ENCODE measurements at places on chromosomes 3 and 15.

- DNase-seq = no peak
Measured at GRCh38 chr15:101463270-101463669, 26.2 kb downstream of the PCSK6 start.

DNA sequence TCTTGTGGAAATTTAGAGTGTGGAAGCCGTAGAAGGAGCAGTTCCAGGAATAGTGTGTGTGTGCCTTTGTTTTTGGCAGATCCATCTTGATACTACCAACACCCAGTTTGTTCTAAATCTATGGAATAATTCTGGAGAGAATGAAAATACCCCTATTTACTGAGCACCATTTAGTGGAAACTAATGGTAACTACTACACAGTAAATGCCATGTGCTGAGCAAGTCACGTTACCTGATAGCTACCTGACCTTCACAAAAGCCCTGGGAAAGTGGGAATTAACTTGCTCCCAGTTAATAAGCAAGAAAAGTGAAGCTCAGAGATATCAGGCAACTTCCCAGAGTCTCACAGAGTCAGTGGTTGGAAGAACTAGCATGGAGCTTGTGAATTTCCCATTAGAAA lies 137.7 kb downstream of the ARPP21 start:
- DNase-seq = no peak

GRCh38 chr3:114799816-114800215 lies 347.3 kb downstream of the ZBTB20 start:
- no peak for DNase-seq

- DNase-seq = no peak
Measured at GRCh38 chr3:164155400-164155799, 922.9 kb downstream of the SI start.

DNA sequence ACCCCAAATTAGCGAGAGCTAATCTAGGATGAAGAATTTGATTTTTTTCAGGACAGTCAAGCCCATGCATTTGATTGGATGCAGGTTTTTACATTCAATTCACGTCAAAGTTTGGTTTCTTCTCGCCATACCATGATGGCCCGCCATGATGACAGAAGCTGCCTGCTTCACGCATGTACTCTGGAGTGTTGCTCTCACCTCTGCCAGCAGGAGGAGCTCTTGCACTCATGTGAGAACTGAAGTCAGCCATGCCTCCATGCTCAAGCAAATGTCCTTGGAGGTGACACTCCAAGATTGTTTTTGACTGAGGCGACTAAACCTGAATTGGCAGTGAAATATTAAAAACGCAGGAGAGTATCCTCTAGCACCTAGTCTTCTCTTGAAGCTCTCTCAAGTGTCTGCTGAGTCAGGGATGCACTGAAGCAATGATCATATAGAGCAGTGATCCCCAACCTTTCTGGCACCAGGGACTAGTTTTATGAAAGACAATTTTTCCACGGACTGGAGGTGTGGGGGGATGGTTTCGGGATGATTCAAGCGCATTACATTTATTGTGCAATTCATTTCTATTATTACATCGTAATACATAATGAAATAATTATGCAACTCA lies 120.9 kb downstream of the SAMMSON start:
- peak; percentile 13 for DNase-seq

GRCh38 chr15:68934341-68934740 lies 4.0 kb downstream of the SPESP1 start:
- no peak for DNase-seq

GRCh38 chr3:183375787-183376186 lies 52.6 kb downstream of the MCF2L2 start:
- no peak for DNase-seq

DNA sequence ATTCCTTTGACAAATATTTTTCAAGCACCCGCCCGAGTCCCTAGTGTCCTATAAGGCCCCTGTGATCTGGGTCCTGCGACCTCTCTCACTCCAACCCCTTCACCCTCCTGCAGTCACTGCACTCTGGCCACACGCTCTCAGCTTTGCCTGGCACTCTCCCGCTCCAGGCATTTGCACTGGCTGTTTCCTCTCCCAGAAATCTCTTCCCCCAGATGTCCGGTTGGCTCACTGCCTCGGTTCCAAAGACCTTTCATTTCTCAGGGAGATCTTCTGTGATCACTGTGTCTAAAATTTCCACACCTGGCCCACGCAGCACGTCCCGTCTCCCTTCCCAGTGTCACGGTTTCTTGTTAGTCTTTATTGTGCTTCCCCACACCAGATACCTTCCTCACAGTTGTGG lies 97.4 kb downstream of the WNT7A start:
- no peak for DNase-seq

DNA sequence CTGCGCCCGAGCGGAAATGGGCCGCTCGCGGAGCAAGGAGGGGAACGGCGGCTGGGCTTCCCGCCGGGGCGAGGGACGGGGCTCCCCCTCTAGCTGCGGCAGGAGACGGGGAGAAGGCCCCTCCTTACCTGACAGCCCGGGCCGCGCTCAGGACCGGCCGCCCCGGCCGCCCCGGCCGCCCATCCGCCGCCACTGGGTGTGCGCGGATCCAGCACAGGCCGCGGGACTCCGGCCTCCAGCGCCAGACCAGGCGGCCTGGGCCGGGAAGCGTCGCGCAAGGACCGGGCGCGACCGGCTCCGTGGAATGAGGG lies 296 bp downstream of the TPRA1 start:
- DNase-seq = no peak

DNA sequence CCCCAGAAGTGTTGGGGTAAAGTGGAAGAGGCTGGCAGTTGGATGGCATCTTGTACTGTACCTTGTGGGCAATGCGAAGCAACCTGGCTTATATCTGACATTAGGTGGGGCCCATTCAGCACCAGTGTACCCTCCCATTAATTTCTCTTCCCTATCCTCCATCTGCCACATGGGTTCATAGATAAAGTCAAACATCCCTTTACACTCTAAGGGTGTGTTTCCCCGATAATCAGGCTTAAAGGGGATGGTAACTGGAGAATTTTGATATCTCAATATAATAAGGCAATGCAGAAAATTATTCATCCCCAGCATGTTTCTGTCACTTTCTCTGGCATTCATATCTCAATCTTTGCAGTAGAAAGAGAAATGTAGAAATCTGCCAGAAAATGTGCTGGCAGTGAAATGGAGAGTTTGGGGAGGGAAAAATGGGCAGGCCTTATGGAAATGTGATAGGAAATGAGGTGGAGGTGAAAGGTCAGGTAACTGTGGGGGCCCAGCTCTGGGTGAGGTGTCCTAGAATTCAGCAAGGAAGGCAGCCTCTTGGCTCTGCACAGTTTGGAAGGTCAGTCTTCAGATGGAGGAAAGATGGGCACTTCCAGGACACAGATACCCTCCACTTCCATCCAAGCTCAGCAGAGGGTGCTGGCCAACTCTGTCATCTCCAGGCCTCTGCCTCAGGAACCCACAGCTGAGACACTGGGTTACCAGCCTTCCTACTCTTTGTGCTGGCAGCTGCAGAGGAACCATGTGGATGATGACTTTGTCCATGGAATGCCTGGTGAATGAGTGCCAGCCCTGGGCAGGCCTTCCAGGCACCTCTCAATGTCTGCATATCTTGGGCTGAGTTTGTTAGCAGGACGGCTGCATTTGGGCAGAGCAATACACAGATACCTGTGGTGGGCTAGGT lies 325.9 kb upstream of the CTDSPL start:
- no peak for DNase-seq

GRCh38 chr15:37041042-37041441 lies 59.3 kb downstream of the MEIS2 start:
- DNase-seq = no peak

- DNase-seq = no peak
Measured at GRCh38 chr3:126205717-126206655, 25.6 kb upstream of the ALDH1L1 start.

DNA sequence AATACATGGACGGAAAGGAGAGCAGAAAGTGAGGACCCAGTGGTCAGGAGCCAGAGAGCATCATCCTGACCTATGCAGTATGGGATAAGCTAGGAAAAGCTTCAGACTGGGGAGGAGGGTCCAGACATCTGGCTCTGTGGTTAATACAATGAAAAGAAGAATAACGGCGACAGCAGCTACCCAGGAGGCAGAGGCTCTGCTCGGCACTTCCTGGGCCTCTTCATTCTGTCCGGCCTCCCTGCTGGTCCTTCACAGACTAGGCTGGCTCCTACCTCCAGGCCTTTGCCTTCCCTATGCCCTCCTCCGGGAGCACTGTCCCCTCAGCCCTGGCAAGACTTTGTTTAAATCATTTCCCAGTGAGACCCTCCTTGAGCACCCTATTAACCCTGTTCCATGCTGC lies 58.9 kb upstream of the WNT5A start:
- no peak for DNase-seq

DNA sequence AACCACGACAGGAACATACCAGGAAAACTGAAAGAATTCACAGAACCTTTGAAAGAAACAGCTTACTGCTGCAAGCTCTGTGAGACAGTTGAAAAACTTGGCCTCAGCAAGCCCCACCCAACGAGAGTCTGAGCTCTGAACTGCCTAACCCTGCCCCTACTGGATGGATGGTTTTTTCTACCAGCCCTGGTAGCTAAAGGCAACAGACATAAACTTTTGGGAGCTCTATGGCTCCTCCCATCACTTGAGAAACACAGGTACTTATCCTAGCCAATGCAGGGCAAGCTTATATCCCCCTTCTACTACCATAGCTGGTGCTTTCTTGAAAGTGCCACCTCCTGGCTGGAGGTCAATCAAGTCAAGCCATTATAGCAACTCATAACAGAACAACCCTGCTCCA lies 471.8 kb downstream of the GRM7 start:
- DNase-seq = no peak

GRCh38 chr15:31367730-31368344 lies 41.2 kb downstream of the KLF13 start:
- DNase-seq = no peak

GRCh38 chr3:71311661-71312046 lies 271.9 kb downstream of the FOXP1 start:
- DNase-seq = no peak

- no peak for DNase-seq
Measured at GRCh38 chr3:45092132-45093031, 53.8 kb downstream of the CDCP1 start.

DNA sequence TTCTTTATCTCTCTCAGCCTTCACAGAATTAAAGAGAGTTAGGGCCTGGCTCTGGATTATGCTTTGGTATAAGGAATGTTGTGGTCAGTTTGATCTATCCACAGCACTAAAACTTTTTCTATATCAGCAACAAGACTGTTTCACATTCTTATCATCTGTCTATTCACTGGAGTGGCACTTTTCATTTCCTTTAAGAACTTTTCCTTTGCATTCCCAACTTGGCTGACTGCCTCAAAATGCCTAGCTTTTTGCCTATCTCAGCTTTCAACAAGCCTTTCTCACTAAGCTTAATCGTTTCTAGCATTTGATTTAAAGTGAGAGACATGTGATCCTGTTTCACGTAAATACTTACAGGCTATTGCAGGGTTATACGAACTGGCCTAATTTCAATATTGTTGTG lies 471.8 kb downstream of the GBE1 start:
- no peak for DNase-seq

GRCh38 chr3:148845756-148846395 lies 18.3 kb downstream of the CPB1 start:
- no peak for DNase-seq

DNA sequence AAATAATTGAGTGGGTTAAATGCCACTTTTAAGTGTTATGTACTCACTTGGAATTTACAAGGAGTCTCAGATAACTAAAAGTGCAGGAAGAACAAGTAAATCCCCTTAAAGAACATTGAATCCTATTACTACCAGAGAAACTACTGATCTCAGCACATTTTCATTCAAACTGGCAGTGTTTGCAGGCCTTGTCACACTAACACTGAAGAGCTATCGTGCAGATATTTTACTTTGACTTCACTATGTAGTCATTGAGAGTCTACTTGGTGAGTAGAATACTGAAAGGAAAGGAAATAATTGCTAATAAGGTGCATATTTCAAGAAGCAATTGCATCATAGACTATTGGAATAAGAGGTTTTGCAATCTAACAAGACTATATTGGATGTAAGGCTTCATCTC lies 721.4 kb upstream of the CBLB start:
- DNase-seq = no peak

DNA sequence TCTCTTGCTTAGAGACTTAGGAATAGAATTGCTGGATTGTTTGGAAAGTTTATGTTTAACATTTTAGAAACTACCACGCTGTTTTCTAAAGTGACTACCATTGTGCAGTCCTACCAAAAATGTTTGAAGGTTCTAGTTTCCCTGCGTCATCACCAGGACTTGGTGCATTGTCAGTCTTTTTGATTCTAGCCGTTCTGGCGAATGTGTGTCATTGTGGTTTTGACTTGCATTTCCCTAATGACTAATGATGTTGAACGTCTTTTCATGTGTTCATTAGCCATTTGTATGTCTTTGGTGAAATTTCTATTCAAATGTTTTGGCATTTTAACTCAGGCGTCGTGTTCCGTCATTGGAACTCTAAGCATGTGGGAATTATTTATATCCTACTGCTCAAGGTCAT lies 58.0 kb downstream of the CHD2 start:
- no peak for DNase-seq

DNA sequence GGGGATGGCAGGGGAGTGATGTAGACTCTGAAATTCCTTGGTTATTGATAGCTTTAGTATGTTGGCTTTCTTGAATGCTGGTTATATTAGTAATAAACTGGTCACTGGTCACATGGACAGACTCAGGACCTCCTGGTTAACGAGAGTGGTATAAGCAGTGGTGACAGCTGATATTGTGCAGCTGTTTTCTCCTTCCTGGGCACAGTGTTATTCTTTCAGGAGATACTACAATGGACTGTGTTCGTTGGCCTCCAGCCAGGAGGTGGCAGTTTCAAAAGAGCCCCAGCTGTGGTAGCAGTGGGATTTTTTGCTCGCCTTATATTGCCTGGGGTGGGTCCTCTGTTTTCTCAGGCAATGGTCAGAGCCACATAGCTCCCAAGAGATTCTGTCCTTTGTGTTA lies 181.6 kb upstream of the RBMS3 start:
- no peak for DNase-seq

DNA sequence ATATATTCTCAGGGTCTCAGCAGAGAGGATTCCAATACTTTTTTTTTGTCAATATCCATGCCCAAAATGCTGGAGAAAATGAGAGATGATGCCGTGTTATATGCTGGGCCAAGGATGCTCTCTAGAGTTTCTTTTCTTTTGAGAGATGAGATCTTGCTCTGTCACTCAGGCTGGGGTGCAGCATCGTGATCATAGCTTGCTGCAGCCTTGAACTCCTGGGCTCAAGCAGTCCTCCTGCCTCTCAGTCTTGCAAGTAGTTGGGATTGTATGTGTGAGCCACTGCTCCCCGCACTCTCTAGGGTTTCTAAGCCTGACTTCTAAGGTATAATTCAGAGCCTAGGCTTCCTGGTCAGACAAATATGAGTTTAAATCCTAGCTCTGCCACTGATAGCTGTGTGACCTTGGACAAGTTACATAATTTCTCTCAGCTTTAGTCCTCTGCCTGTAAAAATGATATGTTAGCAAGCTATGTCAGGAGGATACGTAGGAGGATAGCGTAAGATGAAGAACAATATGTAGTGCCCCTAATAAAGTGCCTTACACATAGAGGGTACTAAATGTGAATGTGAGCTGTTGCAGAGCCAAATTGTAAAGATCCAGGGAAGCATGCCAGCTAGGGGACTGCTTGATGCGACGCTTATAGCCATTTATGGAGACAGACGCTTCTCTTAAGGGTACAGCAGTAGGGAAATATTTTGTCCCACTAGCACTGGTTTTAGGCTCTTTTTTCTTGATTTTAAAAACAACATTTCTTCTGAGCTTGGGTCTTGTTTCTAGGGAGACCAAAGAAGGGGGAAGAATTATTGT lies 7.4 kb downstream of the STARD9 start:
- no peak for DNase-seq

- DNase-seq = no peak
Measured at GRCh38 chr15:40310001-40310959, 2.5 kb upstream of the PLCB2 start.

GRCh38 chr3:189641776-189642175 lies 10.6 kb downstream of the TP63 start:
- DNase-seq = no peak

- no peak for DNase-seq
Measured at GRCh38 chr3:171077261-171077660, 50.7 kb upstream of the SLC2A2 start.

All from D721Med (cell line).